Suprapubic skin (tissue), 4 donors: ENCODE measurements at places on chromosomes 12 and 14.

DNA sequence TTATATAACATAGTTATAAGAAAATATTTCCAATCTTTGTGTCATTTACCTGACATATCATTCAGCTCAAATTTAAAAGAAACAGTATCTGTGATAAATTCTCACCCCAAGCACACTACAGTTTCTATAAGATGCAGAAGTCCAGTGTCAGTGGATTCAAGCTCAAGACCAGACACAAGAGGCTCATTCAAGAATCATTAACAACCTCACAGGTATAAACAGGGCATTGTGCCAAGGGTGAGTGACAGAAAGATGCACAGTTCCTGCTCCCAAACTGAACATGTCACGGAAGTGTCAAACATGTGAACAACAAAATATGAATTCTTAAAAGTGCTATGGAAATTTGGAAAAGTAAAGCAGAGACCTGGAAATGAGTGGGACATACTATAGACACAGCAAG lies 12.8 kb downstream of the ATP2B1 start:
- DNase-seq = no peak

DNA sequence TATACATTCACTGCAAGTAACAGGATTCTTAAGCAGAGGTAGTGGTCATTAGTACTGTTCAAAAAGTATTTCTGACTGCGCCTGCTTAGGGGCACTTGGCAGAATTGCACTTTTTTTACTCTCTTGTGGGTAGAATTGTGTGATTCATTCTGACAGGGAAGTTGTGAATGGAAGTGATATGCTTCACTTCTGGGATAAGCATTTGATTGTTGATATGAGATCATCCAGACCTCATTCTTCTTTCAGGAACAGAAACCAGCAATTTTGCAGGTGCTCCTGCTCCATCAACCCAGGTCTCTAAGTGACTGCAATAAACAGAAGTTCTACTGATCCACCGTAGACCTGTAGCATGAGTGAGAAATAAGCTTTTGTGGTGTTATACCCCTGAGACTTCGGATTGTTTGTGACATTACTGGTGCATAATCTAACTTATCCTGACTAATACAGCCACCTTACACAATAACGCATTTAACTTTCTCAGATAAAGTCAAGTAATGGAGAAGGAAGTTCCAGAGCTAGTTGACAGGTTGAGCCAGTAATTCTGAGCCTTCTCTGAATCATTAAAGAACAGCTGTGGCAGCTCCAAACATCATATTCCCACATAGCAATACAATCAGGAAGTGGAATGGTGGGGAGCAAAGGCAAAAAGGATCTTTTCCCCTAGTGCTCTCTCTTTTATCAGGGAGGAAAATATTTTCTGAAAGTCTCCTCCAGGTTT lies 387.9 kb downstream of the SYT1 start:
- DNase-seq = no peak

DNA sequence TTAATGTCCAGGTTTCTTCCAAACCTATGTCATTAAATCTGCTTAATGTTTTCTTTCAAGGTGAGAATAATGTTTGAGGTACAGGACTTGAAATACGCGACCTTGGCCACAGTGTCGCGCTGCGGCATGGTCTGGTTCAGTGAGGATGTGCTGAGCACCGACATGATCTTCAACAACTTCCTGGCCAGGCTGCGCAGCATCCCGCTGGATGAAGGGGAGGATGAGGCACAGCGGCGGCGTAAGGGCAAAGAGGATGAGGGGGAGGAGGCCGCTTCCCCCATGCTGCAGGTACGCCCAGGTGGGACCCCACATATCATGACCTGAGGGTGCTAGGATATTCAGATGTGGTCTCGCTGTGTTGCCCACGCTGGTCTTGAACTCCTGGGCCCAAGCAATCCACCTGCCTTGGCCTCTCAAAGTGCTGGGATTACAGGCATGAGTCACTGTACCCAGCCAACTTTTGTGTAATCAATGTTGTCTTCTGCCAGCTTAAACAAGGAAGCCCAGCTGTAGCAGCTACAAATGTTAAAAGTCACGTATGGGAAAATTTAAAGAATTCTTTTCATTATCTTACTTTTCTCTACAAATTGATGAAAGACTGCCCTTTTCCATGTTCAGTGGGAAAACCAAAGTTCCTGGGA lies 50.8 kb downstream of the DYNC1H1 start:
- no peak for DNase-seq

DNA sequence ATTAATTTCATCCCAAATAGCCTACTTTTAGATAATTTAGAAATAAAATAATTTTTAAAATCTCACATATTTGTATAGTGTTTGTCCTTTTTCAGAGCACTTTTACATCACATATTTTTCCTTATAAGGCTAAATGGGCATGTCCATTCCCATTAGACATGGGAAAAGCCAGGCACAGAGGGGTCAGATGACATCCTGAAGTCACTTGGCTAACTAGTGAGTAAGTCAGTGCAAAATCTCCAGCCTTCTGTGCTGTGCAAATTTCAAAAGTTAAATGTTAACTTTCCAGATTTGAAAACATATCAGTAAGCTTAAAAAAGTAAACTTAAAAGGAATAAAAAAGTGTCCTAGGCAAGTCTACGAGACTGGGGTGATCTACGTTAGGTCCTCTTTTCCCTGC lies 117.4 kb downstream of the EMP1 start:
- DNase-seq = no peak
